GOT3 (cell line): ENCODE measurements at places on chromosomes 7 and 10.

DNA sequence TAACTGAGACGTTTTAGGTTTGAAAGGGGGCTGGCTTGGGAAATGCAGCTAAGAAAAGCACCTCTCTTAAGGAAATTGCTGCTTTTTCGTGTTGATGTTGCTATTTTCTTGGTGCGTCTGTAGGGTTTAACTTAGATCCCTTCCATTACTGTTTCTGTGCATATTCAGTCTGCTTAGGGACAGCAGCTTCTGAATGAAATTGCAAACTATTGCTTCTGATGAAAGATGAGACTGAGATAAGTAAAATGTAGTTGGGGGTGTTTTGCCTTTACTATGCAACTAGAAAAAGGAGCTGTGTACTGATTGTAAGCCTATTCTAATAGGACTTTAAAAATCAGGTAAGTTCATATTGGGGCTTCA, 772 bp downstream of the HDAC9 start:
- no peak for DNase-seq

GRCh38 chr7:137373507-137373906, 30.0 kb upstream of the PTN start:
- no peak for DNase-seq

- no peak for DNase-seq
These were observed 70.4 kb downstream of the HERPUD2 start for GRCh38 chr7:35624299-35625186.

DNA sequence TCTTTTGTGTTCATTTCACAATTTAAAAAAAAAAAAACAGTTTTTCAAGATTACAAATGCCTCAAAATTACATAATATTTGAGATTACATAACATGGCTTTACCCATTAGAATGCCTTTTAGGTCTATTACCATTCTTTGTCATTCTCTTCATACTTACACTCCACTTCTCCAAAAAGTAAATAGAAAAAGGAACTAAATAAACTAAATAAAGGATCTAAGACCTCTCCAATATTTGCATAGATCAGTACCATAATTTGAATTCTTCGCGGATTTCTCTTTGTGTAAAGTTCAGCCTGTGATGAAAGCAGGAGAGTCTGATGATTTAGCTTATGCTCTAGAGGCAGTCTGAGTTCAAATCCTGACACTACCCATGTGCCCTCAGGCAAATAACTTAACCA, 56.4 kb upstream of the C1GALT1 start:
- DNase-seq = no peak

GRCh38 chr10:33566426-33566825, 232.0 kb upstream of the NRP1 start:
- no peak for DNase-seq

DNA sequence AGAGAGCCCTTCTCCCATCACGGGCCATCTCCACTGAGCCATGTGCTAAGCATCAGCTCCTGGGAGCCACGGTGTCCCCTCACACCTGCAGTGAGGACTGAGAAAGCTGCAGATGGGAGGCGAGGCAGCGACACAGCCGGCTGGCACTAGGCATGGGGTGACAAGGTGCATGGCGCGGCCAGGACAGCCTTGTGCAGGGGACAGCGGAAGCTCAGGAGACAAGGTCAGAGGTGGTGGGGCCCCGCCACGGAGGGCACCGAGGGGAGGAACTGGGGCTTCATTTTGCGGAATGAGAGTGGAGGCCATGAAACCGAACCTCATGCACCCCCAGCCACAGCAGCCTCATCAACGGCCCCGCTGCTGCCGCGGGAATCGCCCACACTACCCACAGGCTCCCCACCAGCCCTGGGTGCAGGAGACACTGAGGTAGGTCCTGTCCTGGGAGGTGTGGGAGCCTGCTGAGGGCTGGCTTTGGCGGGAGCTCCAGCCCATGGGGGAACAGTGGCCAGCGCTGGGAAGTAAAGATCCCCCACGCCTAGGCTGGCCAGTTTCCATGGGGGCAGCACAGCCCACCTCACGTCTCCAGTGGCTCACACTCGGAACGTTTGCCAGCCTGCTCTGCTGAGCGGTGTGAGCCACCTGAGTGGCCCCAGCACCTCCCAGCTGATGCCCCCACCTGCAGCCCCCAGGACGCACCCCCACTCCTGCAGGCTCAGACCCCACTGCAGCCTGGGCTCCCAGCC, 71.2 kb upstream of the INSIG1 start:
- DNase-seq = no peak

GRCh38 chr10:103884681-103885139, 29.3 kb upstream of the SH3PXD2A start:
- DNase-seq = no peak

- DNase-seq = no peak
These were observed 161.4 kb upstream of the MDFIC start for GRCh38 chr7:114760477-114760876.

DNA sequence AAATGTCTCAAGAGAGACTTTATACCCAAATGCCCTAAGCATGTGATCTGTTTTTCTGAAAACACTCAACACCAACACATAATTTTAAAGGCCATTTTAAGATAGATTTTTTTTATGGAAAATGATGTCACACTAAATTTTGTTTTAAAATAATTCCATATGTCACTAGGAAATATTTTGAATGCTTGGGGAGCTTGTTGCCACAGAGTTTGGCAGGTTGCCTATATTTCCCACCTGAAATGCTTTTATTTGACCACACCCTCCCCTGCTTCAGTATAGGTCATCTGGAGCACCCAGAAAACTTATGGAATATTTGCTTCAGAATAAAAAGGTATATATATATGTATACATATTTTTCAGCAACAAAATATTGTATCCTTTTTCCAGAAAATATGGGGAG, 180.0 kb upstream of the ANK3 start:
- no peak for DNase-seq

DNA sequence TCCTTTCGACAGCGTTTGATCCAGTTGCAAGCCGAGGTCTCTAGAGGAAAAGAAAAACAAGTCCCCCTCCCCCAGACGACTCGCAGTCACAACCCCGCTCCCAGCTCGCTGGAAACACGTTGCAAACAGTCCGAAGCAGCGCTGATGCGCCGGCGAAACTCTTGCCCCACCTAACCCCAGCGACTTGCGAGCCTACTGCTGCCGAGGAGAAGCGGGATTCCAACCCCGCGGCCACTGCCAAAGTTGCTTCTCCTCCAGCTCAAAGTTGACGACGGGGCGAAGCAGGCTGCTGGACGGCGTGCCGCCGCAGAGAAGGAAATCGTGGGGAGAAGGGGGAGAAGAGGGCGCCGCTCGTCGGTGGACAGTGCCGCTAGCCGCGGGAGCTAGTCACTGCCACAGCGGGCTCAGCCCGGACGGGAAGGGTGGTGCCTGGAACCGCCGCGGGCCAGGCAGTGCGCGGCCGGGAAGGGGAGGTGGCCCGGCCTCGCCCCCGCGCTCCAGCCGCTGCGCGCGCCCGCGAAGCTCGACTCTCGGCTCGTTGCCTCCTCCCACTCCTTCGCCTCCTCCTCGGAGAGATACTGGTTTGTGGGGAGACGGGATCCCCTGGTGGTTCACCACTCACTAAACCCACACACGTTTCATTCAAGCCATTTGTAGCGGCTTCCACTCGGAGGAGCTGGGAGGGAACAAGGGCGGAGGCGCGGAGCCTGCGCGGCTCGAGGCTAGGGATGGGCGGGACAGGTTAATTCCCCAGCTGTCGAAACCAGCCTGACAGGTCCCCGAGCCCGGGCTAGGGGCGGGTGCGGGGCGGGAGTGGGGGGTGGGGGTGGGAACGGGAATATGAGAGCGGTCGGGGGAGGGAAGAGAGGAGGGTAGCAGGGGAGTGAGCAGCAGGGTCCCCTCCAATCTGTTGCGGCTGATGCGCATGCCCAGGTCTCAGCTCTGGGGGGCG, at the start of gene GPR37:
Gene GPR37 (minus strand): TSS at position 392 of the 952 bp plus-strand sequence. CDS start 816 bp downstream, outside the sequence.
- no peak for DNase-seq
